ENCODE measurements at places on chromosomes 16 and 17.

DNA sequence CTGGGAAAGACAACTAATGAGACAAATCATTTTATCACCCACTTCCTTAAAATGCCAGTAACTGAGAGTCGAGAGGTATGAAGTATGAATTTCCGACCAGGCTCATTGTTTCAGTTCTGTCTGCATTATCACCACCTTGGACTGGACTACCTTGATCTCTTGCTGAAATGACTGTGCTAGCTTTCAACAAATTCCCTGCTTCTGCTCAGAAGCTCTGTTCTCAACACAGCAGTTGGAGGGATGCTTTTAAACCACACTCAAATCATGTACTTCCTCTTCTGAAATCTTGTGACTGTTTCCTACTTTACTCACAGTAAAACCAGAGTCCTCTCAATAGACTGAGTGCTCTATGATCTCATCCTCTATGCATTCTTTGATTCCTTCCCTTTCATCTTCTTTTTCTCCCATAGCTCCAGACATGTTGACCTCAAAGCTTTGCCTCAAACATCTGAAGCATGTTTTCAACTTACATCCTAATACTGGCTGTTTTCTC, 195.8 kb downstream of the KCNJ2 start:
- DNase-seq, result peak; percentile 23

DNA sequence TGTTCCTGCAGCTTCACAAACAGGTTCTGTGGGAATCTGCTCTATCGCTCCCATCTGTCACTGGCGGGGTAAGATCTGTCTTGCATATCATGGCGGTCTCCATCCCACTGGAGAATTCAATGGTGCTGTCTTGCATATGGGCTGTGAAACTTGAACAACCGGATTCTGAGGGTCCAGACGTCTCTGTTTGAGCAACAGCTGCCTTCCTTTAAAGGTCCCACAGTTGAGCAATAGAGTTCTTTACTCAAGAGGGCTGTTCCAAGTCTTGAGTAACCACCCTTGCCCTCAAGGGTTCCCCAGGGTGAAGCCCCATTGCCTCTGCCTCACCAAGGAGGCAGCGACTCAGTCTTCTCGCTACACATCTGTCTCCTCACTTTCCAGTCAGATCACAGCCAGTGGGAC, 50.8 kb downstream of the ZFHX3 start:
- DNase-seq, result no peak

DNA sequence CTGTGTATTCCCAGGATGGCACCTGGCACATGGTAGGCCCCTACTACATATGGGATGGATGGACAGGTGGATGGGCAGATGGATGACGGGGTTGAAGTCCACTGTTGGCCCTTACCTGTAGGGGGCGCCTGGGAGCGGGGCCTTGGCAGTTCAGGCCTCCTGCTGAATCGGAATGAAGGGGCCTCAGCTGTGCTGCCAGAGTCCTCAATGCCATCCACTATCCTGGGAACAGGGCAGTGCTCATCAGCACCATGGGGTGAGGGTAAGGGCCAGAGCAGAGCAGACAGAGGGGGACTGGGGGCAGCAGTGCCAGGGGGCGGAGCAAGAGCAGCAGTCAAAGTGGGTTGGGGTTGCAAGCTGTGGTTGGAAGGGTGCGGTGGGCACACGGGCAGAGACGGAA, 8.3 kb upstream of the RAB5C start:
- DNase-seq, result no peak

- no peak for DNase-seq
Observed at GRCh38 chr17:17021194-17021863, 20.9 kb upstream of the MPRIP start.

GRCh38 chr17:17633310-17633709, 41.8 kb upstream of the PEMT start:
- peak; percentile 60 for DNase-seq

GRCh38 chr17:78267253-78268073, 36.0 kb downstream of the TMEM235 start:
- no peak for DNase-seq

DNA sequence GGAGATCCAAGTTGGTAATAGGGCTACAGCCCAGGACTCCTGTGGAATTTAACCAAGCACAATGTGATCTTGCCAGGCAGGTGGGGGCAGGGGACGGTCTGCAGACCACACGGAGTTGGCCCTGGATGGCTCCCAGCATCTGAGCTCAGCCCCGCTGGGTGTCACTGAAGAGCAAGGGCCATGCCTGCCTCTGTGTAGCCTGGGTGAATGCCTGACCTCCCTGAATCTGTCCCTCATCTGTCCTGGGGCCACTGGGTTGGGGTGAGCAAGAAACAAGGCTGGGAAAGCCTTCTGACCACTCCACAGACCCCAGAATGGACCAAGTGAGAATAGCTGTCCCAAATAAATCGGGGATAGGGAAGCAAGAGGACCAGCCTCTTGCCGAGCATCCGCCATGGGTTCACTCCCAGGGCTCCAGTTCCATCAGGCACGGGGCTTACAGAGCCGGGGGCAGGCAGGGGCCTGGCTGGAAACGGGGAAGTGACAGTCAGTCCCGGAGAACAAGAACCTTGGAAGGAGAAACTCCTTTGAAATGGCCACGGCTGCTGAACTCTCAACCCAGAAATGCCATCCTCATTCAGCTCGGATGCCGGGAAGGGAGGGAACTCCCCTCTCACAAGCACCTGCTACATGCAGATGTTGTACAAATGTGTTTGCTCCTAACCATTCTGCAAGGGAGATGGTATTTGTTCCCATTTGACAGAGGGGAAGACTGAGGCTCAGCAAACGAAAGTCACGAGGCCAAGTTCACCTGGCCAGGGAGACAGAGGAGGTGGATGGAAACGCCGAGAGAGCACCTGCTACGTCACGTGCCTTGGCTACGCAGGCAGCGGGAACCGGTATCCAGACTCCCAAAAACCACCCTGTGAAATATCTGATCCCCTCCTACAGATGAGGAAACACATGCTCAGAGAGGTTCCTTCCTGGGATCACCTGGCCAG, 50.0 kb downstream of the RMI2 start:
- no peak for DNase-seq

DNA sequence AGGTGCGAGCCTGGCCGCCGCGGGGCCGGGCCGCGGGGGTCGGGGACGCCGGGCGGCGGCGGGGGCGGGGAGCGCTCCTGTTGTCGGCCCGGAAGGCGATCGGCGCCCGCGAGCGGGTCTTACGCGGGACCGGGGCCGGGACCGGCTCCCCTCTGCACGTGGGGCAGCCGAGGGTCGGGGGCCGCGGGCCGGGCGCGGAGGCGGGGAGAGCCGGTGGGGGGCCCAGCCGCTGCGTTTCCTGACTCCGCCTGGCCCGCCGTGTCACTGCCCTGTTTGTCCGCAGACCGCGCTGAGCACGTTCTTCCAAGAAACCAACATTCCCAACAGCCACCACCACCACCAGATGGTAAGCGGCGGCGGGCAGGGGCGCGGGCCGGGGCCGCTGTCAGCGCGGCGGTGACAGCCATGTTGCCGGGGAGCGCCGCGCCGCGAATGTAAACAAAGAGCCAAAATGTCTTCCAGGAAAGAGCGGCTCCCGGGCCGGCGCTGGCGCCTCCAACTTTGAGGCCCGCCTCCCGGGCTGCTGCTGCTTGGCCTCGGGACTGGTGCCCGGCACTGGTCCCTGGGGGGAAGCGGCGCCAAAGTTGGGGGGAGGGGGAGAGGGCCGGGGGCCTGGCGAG, 586 bp downstream of the UBALD2 start:
- DNase-seq, result no peak
